HEK293T (cell line): ENCODE measurements at places on chromosomes 1 and 21.

DNA sequence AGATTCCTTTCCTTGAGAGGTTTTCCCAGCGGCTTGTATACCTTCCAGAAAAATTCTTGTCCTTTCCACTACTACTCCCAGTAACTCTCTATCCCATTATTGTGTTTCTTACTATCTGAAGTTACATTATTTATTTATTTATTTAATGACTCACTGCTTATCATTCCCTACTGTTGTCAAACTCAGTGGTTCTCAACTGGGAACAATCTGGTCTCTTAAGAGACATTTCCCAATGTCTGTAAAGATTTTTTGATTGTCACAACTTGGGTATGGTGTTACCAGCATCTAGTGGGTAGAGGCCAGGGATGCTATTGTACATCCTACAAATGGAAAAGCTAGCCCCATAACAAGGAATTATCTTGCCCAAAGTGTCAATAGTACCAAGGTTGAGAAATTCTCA, 771.5 kb upstream of the ADGRL2 start:
- no peak for DNase-seq

GRCh38 chr21:31908106-31909031, 35.5 kb downstream of the HUNK start:
- DNase-seq, result no peak

GRCh38 chr1:65001231-65001792, 35.0 kb upstream of the JAK1 start:
- DNase-seq, result peak; percentile 82

GRCh38 chr1:82099170-82099569, 298.4 kb downstream of the ADGRL2 start:
- DNase-seq, result no peak

- DNase-seq, result no peak
Measured at GRCh38 chr1:39675220-39675619, 3.3 kb upstream of the NT5C1A start.

DNA sequence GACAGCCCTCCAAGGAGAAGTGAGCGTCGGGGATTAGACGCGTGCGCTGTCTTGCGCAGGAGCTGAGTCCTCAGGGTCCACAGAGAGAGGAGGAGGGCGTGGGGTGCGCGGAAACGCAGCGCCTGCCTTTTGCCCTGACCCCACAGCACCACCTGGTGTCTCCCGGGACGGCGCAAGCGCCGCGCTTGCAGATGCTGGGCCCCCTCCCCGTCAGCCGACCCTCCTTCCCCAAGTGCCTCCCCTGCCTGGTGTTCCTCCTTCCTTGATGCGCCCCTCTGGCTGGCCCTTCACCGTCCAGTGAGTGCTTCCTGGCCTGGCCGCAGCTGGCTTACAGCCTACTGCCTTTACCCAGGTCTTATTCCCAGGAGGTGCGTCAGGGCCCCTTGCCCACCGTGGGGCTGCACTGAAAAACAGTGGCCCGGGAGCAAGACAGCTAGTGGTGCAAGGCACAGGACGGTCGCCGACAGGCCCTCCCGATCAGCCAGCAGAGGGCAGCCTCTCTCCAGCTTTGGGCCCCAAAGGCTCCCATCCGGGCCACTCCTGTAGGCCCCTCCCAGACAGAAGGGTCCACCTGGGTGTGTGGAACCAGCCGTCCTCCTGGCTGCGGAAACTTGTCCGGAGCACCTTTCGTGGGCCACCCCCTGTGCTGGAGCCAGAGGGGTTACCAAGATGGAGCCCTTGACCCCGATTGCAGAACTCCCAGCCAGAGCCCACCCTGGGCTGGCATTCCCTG, 12.9 kb upstream of the PHLDA3 start:
- peak; percentile 95 for DNase-seq

- DNase-seq, result no peak
Measured at GRCh38 chr1:110770832-110771231, 96.1 kb upstream of the KCNA3 start.

- DNase-seq, result no peak
Measured at GRCh38 chr1:62337706-62338631, 18.7 kb upstream of the KANK4 start.

DNA sequence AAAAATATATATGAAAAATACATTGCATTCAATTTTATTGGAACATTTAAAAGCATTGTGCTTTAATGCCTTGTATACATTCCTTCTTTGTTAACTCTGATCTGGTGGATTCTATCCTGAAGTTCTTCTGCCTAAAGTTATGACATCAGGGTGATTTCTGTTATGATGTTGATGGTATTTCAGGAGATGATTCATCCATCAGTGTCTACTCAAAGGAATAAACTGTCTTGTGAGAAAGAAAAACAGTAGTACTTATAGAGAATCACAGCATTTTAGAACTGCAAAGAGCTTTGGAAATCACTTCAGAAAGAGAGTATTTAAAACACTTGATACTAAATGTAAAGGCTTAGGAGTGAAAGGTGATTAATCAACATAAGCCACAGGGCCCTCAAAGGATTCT, 155.7 kb downstream of the PTPRC start:
- no peak for DNase-seq

DNA sequence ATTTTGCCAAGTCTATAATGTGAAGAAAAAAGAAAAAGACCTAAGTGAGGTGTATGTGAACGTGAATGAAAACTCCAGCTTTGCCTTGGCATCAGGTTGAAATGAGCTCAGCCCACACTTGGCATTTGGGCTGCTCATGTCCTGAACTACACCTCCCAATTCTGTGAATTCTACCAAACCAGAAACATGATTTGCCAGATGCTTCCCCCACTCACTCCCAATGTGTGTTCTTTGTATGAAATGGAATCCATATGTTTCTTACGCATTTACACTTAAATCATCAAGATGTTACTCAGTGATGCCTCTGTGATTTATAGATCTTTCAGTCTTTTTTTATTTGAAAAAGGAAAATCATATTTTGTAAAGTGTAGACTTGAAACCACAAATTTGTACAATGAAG, 32.8 kb upstream of the RUNX1 start:
- DNase-seq, result no peak

DNA sequence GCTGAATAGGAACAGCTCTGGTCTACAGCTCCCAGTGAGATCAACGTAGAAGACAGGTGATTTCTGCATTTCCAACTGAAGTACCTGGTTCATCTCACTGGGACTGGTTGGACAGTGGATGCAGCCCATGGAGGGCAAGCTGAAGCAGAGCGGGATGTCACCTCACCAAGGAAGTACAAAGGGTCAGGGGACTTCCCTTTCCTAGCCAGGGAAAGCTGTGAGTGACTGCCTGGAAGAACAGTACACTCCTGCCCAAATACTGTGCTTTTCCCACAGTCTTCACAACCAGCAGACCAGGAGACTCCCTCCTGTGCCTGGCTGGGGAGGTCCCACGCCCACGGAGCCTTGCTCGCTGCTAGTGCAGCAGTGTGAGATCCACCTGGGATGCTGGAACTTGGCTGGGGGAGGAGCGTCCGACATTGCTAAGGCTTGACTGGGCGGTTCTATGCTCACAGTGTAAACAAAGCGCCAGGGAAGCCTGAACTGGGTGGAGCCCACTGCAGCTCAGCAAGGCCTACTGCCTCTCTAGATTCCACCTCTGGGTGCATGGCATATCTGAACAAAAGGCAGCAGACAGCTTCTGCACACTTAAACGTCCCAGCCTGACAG, 14.7 kb downstream of the CR1L start:
- DNase-seq, result no peak

DNA sequence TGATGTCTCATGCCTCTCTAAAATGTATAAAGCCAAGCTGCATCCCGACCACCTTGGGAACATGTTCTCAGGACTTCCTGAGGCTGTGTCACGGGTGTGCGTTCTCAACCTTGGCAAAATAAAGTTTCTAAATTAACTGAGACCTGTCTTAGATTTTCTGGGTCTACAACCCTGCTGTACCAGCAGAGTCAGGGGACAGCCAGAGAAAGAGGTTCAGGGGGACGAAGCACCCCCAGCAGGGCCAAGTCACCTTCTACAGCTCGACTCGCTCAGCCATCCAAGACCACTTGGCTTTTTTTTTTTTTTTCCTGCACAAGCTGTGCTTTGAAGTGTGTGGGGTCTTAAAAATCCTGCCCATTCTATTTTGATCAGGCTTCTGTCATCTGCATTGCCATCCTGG, 28.5 kb upstream of the PDE9A start:
- no peak for DNase-seq

- no peak for DNase-seq
Measured at GRCh38 chr21:44052830-44053226, 40.7 kb downstream of the TRAPPC10 start.

DNA sequence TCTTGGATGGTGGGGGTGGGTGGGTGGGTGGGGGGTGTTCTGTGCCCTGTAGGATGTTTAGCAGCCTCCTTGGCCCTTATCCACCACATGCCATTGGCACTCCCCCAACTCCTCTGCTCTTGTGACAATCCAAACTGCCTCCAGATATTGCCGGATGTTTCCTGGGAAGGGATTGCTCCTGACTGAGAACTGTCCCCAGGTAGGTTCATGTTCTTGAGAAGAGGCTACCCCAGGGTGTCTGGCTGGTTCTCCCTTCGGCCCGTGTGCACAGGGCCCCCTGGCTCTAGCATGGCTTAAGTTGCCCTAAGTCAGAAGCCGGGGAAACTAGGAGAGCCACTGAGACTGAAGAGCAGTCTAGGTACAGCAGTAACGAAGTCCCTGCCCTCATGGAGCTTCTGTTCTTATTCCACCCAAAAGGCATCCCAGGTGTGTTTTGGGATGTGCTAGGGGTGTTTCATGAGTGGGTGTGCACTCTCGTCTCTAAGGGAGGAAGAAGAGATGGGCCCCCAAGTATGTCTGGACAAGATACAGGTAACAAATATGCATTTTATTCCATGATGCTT, 19.8 kb upstream of the THRAP3 start:
- DNase-seq, result no peak

DNA sequence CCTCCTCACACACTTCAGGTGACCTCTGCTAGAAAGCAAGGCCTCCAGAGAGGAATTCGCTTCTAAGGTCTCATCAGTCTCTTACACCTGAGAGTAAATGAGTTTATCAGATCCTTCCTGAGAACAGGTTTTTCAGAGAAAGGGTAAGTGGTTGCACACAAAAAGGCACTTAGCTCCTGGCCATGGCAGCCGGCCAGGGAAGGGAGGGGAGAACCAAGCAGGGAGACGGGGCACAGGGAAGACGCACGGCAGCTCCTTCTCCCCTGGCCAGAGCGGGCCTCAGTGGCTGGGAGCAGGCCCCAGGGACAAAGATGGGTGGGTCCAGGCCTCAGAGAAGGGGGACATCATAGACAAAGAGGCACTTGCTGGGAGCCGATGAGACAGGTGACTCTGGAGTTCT, 3.6 kb upstream of the TNNT2 start:
- DNase-seq, result no peak

DNA sequence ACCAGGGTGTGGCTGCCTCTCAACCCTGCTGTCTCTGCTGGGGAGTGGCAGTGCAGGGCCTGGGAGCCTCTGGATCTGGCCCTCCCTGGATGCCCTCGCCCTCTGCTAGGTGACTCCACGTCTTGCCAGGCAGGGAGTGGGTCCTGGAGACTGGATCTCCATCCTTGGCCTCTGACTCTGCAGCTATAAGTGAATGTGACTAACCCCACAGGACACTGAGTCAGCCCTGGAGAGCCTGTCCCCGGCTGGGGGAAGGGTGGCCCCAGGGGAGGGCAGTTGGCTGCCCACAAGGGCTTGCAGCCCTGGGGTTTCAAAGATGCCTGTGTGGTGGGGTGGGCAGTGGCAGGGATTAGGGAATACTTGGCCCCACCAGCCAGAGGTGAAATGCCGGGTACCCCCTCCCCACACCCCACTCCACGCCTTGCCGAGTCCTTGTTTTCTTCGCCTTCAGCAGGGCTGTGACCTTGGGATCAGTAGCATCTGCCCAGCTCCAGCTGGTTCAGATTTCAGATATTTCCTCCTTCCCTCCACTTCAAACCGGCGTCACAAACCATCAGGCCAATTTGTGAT, 1.9 kb upstream of the MYBPH start:
- DNase-seq, result no peak

GRCh38 chr1:6472391-6472790, 6.4 kb upstream of the TNFRSF25 start:
- DNase-seq, result no peak

DNA sequence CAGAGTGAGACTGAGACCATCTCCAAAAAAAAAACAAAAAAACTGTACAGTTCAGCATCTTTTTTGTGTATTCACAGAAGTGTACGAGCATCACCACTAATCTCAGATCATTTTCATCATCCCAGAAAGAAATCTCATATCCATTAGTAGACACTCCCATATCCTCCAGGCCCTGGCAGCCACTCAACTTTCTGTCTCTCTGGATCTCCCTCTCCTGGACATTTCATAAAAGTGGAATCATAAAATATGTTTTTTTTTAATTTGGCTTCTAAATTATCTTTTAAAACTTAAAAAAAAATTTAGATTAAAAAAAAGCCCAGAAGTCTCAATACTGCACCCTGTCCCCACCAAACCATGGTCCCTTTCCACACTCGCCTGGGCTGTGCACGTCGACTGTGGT, 22.1 kb downstream of the RIPPLY3 start:
- DNase-seq, result no peak

- no peak for DNase-seq
Measured at GRCh38 chr1:206784471-206784903, 12.2 kb upstream of the IL10 start.

DNA sequence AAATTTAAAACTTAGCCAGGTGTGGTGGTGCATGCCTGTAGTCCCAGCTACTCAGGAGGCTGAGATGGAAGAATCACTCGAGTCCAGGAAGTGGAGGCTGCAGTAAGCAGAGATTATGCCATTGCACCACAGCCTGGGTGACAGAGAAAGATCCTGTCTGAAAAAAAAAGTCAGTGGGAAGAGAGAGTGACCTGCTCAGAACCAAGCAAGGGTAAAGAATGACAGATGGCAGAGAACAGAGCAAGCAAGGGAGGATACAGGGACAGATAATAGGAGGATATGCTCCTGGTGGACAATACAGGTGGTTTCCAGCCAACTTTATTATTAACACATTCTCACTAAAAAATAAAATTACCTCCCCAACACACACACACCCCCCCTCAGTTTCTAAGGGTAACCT, 4.6 kb upstream of the TMEM51 start:
- no peak for DNase-seq

GRCh38 chr1:244112636-244113035, 61.6 kb downstream of the ZBTB18 start:
- no peak for DNase-seq

DNA sequence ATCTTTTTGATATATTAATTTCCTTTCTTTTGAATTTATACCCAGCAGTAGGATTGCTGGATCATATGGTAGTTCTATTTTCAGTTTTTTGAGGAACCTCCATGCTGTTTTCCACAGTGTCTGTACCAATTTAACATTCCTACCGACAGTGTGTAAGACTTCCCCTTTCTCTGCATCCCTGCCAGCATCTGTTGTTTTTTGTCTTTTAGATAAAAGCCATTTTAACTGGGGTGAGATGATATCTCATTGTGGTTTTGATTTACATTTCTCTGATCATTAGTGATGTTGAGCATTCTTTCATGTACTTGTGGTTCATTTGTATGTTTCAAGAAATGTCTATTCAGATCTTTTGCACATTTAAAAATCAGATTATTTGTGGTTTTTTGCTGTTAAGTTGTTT, 62.4 kb upstream of the STUM start:
- no peak for DNase-seq

- DNase-seq, result no peak
Measured at GRCh38 chr21:42465008-42465802, 30.8 kb downstream of the RSPH1 start.
